ENCODE measurements at places on chromosomes 1 and 21.

- DNase-seq = no peak
Observed at GRCh38 chr1:78855258-78855657, 151.3 kb downstream of the ADGRL4 start.

DNA sequence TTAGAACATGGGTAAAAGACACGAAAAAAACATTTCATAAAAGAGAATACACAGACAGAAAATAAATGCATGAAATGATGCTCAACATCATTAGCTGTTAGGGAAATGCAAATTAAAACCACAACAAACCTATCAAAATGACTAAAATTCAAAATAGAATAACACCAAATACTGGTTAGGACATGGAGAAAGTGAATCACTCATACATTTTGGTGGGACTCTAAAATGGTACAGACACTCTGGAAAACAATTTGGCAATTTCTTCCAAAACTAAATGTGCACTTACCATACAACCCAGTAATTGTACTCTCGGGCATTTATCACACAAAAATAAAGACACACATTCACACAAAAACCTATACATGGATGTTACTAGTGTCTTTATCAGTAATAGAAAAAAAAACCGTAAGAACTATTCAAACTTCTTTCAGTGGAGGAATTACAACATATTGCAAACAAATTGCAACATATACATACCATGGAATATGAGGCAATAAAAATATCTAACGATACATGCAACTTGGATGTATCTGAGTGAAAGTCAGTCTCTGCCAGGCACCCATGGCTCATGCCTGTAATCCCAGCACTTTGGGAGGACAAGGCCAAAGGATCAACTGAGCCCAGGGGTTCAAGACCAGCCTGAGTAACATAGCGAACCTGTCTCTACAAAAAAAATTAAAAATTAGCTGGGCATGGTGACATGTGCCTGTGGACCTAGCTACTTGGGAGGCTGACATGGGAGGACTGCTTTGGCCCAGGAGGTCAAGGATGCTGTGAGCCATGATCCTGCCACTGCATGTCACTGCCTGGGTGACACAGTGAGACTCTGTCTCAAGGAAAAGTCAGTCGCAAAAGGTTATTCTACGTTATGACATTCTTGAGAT, 19.6 kb downstream of the HSF2BP start:
- no peak for DNase-seq

- DNase-seq = no peak
Observed at GRCh38 chr1:3598051-3598491, 13.2 kb downstream of the MEGF6 start.

DNA sequence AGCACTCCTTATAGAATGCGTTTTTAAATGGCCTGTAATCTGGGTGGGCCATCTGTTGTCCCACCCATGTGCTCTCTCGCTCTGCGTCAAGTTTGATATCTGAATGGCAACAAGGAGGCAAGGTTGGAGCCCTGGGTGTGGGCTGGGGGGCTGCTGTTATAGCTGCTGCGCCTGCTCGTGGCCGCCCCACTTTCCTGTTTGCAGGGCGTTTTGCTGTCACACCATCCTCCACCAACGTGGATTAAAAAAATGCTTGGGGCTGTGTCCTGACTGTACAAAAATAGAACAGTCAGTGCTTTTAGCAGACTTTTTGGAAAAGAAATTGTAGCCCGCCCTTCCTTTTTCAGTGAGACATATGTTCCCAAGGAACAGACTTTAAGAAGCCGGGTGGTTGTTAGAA, 25.4 kb downstream of the UMODL1 start:
- DNase-seq = no peak

DNA sequence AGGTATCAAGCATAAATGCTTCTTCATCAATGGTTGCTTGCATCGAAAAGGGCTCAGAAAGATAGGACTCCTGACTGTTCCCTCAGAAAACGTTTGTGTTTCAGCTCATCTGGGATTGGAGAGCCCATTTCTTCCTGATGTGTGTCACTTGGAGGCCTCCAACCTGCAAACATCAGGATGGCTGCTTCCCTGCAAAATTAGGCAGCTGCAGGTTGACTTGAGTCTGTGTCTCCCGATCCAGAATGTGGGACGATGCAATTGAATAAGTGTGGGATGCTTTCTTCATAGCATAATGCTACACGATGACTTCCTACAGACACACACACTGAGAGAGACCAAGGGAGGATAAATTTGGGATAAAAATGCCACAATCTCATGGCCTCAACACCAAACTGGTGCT, 42.2 kb downstream of the OLIG1 start:
- DNase-seq = no peak

GRCh38 chr21:33007747-33008146, 18.0 kb upstream of the OLIG2 start:
- no peak for DNase-seq

DNA sequence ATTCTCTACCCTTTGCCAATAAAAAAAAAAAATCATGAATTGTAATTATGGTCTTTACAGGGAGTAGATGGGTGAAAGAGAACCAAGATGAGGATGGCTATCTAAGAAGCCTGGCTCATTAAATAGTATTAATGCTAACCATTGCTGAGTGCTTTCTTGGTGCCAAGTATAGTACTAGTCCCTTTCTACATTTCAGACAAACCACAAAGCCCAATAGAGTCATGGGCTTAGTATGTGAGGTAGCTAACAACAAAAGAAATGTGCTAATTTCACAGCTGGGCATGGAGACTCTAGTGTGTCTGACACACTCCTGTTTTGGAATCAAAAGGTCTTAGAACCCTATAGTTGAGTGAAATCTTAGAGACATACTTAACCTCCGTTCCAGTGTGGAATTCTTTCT, 84.5 kb upstream of the ESRRG start:
- no peak for DNase-seq

- DNase-seq = no peak
Observed at GRCh38 chr1:9719978-9720722, 68.6 kb downstream of the PIK3CD start.

- no peak for DNase-seq
Observed at GRCh38 chr1:30975217-30975616, 66.7 kb upstream of the SDC3 start.

DNA sequence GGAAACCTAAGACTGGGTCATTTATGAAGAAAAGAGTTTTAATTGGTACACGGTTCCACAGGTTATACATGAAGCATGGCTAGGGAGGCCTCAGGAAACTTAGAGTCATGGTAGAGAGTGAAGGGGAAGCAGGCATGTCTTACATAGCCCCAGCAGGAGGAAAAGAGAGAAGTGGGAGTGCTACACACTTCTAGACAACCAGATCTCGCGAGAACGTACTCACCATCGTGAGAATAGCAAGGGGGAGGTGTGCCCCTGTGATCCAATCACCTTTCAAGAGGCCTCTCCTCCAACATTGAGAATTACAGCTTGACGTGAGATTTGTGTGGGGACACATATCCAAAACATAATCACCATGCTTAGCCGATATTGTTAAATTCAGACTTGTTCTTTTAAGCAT, 62.8 kb downstream of the DYRK1A start:
- no peak for DNase-seq

DNA sequence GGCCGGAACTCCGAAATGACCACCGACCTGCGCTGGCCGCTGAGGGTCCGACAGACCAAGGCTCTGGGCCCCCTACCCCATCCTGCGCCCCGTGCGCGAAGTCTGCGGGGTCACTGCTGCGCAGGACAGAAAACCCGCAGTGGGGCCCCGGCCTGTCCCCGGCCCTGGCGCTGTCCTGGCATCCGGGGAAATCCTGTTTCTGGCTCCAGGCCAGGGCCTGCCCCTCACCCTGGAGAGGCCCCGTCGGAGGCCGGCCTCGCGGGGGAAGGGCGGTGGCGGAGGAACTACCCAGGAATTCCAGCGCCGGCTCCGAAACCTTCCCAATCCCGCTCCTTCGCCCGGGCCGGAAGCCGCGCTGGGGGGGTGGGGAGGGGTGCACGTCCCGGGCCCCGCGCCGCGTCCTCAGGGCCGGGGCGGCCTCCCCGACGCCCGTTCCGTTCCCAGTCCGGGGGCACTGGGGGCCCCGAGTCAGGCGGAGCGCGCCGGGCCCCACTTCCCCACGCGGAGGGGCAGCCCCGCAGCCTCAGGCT, 77.0 kb downstream of the MORN1 start:
- no peak for DNase-seq

DNA sequence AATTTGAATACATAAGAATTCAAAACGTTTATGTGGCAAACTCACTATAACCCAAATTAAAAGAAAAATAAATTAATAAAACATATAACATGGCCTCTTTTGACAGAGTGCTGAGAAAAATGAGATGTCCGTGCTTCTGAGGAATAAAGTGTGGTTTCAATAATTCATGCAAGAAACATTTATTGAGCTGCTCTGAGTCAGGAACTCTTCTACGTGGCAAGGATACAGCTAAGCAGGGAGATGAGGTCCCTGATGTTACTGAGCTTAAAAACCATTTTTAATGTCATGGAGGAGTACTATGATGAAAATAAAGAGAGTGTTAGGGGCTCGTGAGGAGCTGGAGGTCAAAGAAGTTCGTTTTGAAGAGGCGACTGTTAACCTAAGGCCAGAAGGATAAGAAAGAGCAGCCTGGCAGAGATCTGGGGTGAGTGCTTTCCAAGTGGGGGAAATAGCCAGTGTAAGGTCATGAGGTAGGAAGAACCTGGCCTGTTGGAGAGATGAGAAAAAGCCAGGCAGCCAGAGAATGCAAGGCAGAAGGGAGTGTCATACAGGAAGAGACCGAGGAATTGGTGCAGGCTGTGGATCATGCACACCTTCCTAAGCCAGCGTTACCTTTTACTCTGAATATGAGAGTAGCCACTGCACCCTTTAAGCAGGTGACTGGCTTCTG, 182.2 kb upstream of the DUSP10 start:
- no peak for DNase-seq

Measured in left lobe of liver (tissue), 2 donors.